Esophagus muscularis mucosa (tissue), 4 donors: ENCODE measurements at places on chromosomes 13 and 19. TPM values are rescaled to one million over a fixed set of nuclear protein-coding genes. Genes with fewer than 3 reads are reported as not detected.

The MADCAM1 gene
- total RNA-seq = 0.17 TPM

The PPP1R15A gene
- total RNA-seq = 98.7 TPM

The NLRP7 gene
- not detected for total RNA-seq

The ALOX5AP gene
- 18.1 TPM for total RNA-seq

DNA sequence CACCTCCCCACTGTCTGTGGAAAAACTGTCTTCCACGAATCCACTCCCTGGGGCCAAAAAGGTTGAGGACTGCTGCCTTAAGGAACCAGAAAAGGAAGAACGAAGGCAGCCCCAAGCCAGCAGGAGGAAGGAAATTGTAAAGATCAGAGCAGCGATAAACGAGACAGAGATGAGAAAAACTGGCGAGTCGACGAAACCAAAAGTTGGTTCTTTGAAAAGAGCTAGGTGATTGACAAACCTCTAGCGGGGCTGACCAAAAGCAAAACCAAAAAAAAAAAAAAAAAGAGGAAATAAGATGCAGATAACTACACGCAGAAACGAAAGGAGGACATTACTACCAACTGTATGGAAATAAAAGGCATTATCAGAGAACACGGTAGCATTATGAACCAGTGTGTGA lies 76.9 kb downstream of the GADD45B start:
- no peak for DNase-seq

- no peak for DNase-seq
Observed at GRCh38 chr13:23605831-23606230, 35.6 kb downstream of the TNFRSF19 start.
